ENCODE measurements at places on chromosomes 5 and 9.

- DNase-seq: no peak
These were observed 737.6 kb upstream of the NUDT12 start for GRCh38 chr5:104299998-104300706.

- DNase-seq: no peak
These were observed 3.5 kb downstream of the HEMGN start for GRCh38 chr9:97934321-97935115.

- DNase-seq: no peak
These were observed 54.3 kb upstream of the BOD1 start for GRCh38 chr5:173670791-173671120.

DNA sequence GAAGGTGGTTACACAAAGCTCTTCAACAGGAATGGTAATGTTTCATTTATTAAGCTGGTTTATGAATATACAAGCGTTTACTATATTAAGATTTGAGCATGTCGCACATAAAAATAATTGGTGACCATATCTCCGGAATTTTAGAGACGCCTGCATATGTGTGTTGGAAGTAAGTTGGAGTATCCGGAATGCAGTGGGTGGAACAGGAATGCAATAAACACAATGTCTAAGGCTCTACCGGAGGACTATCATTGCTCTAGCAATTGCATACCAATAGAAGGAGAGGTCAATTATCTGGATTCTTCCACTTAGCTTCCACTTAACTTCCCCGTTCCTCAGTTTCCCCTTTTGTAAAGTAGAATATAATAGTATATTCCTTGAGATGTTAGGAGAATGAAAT, 1.1 kb upstream of the CEP78 start:
- DNase-seq: no peak

DNA sequence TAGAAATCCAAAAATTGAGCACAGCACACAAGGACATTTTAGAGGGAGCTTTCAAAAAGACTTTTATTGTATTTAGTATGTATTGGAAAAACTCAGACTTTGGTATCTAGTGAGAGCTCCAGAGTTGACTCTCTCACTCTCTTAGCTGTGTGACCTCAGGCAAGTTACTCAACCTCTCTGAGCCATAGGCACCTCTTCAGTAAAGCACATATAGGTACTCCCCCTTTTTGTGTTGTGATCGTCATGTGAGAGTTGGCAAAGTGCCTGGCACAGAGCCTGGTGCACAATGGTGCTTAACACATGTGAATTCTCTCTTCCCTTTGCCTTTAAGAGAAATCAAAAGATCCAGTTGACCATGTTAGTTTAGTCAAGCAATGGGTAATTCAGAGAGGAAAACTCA, 186.2 kb downstream of the TMEM38B start:
- DNase-seq: no peak

- DNase-seq: no peak
These were observed 14.9 kb downstream of the BRD3OS start for GRCh38 chr9:134040176-134040565.

DNA sequence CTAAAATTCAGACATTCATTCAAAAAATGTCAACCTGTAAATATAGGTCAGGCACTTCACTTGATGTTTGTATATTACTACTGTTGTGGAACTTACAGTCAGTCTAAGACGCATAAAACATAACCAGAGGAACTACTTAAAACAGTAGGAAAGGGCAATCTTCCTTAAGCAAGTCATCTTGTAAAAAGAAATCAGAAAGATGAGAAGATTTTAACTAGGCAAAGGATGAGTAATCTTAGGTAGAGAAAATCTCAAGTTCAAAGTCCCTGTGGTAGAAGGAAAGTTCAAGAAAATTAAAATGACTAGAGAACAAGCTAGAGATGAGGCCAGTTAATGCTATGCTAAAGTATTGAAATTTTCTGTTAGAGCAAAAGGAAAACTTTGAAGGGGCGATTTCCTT, 152.4 kb downstream of the RAPGEF6 start:
- no peak for DNase-seq

Data from T-helper 2 cell (primary cell).